Neural progenitor cell (in vitro differentiated cells): ENCODE measurements at places on chromosomes 12 and 14. TPM values are rescaled to one million over a fixed set of nuclear protein-coding genes. Genes with fewer than 3 reads are reported as not detected.
A peak's percentile ranks its signal among the peaks of the same experiment; 100 is the strongest.

DNA sequence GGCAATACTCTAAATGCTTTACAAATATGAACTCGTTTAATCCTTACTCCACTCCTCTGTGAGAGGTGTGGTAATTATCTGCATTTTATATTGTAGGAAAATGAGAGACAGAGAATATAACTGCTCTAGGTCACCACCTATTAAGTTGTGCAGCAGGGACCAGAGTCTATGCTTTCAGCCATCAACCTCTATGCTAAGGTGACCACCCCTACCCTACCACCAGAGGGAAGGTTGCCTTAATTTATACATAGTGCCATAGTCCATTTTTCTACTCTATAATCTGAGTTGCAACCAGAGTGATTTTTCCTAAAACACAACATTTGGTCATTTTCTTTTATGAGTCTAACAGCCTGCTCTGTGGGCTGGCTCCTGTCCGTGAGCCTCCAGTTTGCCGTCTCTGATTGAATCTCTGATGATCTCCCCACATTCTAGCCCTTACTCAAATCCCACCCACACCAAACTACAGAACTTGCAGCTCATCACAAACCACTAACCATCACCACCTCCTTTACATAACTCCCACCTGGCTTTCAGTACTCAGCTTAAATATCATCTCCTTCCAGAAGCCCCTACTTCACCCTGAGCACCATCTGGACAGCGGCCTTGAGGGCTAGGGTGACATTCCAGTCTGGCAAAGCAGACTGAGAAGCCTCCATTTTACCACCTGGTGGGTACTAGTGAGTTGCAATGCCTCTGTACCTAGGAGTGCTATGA, 126.6 kb downstream of the PPM1H start:
- DNase-seq = no peak

DNA sequence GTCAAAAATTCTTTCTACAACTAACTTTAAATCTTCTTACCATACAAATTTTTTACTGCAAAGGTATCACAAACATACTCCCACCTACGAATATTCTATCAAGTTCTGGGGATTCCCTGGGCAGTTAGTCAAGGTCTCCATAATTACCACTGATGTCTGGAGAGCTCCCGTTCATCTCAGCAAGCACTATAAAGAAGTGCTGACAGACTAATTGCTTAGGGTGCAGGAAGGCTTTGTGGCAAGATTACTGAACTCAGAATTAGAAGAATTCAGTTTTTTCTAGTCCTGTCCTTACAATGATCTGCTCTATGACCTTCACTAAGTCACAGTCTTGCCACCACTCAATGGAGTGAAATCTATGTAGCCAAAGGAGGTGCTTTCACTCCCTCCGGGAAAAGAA, 61.5 kb downstream of the DUSP16 start:
- DNase-seq = no peak

DNA sequence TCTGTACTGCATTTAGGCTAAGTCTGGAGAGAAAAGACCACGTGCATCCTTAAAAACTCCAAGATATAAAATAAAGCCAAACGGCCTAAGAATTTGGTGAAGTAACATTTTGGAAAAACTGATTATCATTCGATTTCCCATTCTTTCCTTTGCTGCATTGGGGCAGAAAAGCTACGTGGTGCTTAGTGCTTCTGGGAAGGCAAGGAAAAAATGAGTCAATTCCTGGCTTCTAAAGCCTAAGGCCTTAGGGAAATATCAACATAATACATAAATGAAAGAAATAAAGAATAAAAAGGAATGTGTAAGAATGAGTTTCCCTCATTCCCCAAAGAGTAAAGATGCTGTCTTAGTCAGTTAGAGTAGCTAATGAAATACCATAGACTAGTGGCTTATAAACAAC, 520.5 kb downstream of the GLT1D1 start:
- no peak for DNase-seq

DNA sequence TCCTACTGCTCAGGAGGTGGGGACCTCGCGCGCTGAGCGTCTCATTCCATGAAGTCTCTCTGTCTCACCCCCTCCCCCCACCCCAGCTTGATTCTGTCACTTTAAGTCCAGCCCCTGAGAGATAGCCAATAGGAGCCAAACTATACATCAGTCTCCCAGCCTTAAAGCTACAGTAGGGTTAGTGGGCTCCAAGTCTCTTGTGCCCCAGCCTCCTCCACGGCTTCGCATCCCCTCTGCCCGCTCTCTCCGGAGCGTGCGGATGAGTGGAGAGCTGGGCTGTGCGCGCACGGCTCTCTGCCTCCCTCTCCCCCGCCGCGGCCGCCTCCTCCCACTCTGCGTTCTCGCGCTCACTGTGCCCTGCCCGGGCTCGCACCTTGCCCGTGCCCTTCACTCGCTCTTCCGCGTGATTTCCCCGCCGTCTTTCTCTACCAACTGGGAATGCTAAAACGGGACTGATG, at the start of gene ESRRB:
Gene ESRRB (plus strand): TSS at position 191 of the 458 bp plus-strand sequence. CDS start 265 bp downstream, at position 456.
- peak; percentile 74 for DNase-seq

Gene DEPDC4
- total RNA-seq = 4.2 and 8.3 TPM in 2 replicates

DNA sequence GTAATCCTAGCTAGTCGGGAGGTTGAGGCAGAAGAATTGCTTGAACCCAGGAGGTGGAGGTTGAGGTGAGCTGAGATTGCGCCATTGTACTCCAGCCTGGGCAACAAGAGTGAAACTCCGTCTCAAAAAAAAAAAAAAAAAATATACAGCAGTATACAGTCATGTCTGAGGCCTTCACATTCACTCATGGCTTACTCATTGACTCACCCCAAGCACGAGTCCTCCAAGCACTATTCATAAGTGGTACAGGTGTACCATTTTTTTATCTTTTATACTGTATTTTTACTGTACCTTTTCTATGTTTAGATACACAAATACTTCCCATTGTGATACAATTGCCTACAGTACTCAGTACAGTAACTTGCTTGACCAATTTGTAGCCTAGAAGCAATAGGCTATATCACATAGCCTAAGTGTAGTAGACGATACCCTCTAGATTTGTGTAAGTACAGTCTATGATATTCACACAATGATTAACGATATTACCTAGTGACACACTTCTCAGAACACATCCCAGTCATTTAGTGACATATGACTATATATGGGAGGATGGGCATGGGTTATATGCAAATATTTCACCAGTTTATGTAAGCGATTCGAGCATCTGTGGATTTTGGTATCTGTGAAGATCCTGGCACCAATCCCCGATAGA, 12.2 kb downstream of the LLPH start:
- DNase-seq = no peak

DNA sequence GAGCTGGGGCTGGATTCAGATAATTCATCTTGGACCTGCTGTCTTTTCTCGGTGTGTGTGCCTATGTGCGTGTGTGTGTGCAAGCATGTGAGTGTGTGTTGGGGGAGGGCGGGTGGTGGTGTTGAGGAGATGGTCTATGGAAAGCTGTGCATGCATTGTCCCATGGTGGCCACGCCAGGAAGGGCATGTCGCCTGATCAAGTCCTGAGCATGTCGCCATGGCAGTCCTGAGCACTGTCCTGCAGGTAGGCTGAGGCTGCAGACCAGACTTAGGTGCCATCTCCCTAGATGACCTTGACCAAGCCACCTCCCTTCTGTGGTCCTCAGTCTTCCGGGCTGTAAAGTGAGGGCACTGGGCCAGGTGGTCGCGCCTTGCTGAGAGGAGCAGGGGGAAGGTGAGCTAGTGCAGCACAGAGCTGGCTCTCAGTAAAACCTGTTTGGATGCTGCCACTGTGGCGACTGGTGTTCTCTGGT, 81.4 kb downstream of the PAPOLA start:
- DNase-seq = no peak
